ENCODE measurements at places on chromosomes 4 and X. TPM values are rescaled to one million over a fixed set of nuclear protein-coding genes. Genes with fewer than 3 reads are reported as not detected.

The USP17L5 gene
- total RNA-seq, result not detected

The ATP6AP2 gene
- 11.6 TPM for total RNA-seq

DNA sequence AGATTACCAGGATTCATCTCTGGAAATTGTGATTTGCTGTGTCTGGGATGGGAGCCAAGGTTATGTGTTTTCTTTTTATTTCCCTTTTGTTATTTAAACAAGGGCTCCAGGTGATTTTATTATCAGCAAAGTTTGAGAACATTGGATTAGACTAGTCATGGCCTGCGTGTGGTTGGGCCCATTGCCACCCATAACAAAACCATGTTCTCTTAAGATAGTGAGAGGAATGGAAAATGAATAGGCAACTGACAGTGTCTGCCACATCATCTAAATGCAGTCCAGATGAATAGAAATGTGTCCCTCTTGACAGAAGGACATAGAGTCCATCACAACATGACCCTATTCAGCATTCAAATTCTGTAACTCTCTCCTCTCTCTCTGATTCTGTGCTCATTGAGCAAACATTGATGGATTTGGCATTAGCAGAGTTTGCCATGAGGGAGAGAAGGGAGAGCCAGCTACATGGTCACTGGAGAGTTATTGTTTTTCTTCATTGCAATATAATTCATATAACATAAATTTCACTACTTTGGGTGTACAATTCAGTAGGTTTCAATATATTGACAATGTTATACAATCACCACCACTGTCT, 11.7 kb downstream of the XK start:
- no peaks in the 10 kb centered on the region for H3K27me3 ChIP-seq
- no peak overlapping the region for H3K27ac ChIP-seq
- no peaks in the 10 kb centered on the region for H3K4me1 ChIP-seq
- DNase-seq, result no peak

- H3K36me3 ChIP-seq, result no peaks in the 10 kb centered on the region
- H3K4me1 ChIP-seq, result no peaks in the 10 kb centered on the region
- H3K4me3 ChIP-seq, result no peak overlapping the region
- DNase-seq, result no peak
- no peak overlapping the region for H3K27ac ChIP-seq
- no peaks in the 10 kb centered on the region for H3K27me3 ChIP-seq
Measured at GRCh38 chrX:130826249-130826648, 76.8 kb downstream of the ENOX2 start.

DNA sequence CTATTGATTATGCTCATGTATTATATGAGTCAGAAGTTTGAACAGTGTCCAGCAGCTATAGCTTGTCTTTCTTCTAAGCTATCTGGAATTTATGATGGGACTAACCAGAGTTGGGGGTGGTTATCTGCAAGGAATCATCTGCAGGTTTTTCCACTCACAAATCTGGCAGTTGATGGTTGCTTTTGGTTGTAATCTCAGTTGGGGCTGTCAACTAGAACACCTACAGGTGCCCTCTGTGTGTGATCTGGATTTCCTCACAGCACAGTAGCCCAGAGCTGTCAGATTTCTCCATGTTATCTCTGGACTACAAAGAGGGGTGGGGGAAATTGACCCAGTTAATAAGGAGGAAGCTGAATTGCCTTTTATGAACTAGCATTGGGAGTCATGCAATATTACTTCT, 51.4 kb upstream of the MAP9 start:
- DNase-seq, result no peak
- no peaks in the 10 kb centered on the region for H3K4me1 ChIP-seq
- no peak overlapping the region for H3K4me3 ChIP-seq
- no peaks in the 10 kb centered on the region for H3K27me3 ChIP-seq
- H3K27ac ChIP-seq, result no peak overlapping the region

Measured in Peyer's patch (tissue), 4 donors.